ENCODE measurements at places on chromosomes 2 and 18.

DNA sequence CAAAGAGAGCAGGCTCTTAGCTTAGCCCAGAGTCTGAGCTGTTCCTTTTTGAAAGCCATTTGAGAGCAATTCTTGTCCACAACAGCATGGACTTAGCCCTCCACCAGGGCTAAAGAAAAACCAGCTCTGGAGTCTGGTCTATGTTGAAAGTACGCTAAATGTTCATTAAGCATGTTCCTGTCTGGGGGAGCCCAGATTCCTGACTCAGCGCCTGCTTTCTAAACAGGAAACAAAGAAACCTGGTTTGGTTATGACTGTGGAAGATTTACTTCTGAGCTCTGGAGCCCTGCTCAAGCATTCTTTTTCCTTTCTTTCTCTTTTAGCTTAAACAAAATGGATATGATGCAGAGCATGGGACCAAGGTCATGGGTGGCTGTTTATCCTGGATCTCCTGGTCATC, 279.8 kb downstream of the RBM43 start:
- peak; percentile 9 for DNase-seq

GRCh38 chr2:14901737-14902136, 269.2 kb downstream of the LRATD1 start:
- no peak for DNase-seq

GRCh38 chr18:37450434-37451132, 115.0 kb downstream of the CELF4 start:
- no peak for DNase-seq

- peak; percentile 94 for DNase-seq
Observed at GRCh38 chr2:196987649-196988364, 61.3 kb upstream of the PGAP1 start.

DNA sequence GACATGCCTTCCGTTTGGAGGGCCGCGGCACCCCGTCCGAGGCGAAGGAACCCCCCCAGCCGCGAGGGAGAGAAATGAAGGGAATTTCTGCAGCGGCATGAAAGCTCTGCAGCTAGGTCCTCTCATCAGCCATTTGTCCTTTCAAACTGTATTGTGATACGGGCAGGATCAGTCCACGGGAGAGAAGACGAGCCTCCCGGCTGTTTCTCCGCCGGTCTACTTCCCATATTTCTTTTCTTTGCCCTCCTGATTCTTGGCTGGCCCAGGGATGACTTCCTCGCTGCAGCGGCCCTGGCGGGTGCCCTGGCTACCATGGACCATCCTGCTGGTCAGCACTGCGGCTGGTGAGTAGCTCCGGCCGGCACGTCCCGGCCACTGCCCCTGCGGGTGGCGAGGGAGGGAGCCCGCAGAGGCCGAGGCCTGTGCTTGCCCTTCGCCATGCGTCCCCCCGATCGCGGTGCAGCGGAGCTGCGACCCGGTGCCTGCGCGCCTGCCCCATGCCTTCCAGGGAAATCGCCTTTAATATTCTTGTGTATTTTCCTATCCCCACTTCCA, 1.2 kb downstream of the BMPR2 start:
- no peak for DNase-seq

- no peak for DNase-seq
Observed at GRCh38 chr18:46184727-46185126, 80.5 kb downstream of the HAUS1 start.

Measured in skeletal muscle cell (primary cell).